DMS 273 treated with DMSO at 0.1 percent for 48 hours (cell line): ENCODE measurements at places on chromosomes 6 and 20.

- no peak for DNase-seq
Observed at GRCh38 chr6:97422171-97422570, 139.2 kb upstream of the MMS22L start.

DNA sequence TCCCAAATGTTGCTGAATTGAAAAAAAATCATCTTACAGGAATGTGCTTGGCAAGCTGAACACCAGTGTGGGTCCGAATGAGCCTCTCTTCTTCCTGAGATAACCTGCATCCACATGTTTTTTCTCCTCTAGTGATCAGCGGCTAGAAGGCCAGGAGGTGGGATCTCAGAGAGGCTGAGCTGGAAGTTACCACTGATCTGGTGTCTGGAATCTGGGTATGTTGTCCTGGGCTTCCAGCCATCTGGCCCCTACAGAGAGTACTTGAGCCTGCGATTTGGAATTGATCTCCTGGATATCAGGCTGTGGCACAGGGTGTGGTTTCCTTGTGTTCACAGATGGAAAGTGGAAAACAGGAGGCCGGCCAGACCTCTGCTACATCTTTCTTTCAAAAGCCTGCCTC is 35.9 kb downstream of the SULF2 start:
- DNase-seq, result peak; percentile 67

DNA sequence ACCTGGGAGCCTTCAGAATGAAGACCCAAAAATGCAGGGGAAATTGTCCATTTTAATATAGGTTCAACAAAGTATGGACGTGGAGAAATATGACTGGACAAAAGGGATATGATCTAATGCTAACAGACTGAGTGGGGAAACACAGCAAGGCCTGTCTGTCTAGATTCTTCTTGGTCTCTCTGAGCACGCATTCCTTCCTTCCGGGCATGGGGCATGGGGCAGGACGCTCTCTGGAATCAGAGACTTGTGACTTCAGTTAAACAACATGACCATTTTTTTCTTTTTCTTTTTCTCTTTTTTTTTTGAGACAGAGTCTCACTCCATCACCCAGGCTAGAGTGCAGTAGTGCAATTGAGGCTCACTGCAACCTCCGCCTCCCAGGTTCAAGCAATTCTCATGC is 31.9 kb downstream of the ZBTB2 start:
- no peak for DNase-seq

DNA sequence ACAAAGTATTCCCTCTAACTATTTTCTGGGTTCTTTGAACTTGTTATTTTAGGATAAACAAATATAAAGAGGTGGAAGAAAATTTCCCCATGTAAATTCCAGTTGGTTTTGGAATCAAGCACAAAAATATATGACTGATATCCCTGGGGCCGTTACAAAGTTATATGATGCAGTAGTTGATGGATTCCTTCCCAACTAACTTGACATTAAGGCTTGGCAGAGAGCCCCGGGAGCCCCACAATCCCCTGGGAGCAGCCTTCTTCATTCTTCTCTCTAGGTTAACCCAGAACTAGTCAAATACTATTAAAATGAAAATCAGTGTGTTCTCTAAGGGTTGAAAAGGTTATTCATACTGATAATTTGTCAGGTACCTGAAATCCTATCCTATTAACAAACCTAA is 508.9 kb upstream of the SOX4 start:
- DNase-seq, result no peak

- no peak for DNase-seq
Observed at GRCh38 chr6:129812145-129812777, 48.9 kb downstream of the TMEM244 start.

DNA sequence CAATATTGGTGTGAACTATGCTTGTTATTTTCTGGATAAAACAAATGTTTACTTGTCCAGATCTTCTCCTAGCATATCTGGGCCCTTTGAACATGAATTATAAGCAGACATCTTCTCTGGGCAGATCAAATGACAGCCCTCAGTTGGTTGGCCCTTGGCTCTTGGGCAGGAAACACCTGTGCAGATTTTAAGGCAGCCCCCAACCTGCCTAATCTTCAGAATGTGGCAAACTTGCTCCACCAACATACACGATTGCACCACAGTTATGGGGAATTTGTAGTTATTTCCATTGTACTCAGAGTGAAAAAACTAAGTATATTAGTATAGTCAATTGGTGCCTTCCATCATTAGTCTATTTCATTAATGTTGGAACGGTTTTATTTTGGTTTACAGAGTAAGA is 94.9 kb upstream of the KCNK16 start:
- DNase-seq, result no peak

- DNase-seq, result no peak
Observed at GRCh38 chr20:33910056-33910455, 83.7 kb upstream of the RALY start.

DNA sequence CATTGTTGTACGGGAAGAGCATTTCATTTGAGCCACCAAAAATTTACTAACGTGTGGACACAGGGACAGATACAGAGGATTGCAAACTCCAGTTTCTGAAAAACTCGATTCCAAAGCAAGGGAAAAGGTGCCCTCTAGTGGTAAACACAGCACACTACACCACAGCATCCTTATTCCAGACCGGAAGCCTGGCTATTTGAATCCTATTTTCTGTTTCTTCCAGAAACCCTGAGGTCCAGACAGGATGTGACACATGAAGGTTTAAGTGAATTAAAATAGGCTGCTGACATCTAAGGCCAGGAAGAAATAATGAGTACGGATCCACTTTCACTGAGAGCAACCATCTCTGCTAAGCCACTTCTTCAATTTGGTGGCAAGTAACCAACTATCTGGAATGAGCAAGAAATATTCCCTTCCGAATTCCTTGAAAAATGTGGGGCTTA is 31.8 kb upstream of the GMPR start:
- peak; percentile 70 for DNase-seq

GRCh38 chr6:119834418-119834817 is 484.9 kb upstream of the MAN1A1 start:
- no peak for DNase-seq

- no peak for DNase-seq
Observed at GRCh38 chr6:112030961-112031660, 22.8 kb upstream of the CCN6 start.
